ENCODE measurements at places on chromosomes 6 and 20. TPM values are rescaled to one million over a fixed set of nuclear protein-coding genes. Genes with fewer than 3 reads are reported as not detected.

Gene XKR7
- polyA plus RNA-seq, result not detected

- H3K27ac ChIP-seq, result no peak overlapping the region
- no peaks in the 10 kb centered on the region for H3K27me3 ChIP-seq
- H3K4me3 ChIP-seq, result no peak overlapping the region
- no peak for DNase-seq
These were observed 256.7 kb upstream of the CNR1 start for GRCh38 chr6:88422831-88423230.

DNA sequence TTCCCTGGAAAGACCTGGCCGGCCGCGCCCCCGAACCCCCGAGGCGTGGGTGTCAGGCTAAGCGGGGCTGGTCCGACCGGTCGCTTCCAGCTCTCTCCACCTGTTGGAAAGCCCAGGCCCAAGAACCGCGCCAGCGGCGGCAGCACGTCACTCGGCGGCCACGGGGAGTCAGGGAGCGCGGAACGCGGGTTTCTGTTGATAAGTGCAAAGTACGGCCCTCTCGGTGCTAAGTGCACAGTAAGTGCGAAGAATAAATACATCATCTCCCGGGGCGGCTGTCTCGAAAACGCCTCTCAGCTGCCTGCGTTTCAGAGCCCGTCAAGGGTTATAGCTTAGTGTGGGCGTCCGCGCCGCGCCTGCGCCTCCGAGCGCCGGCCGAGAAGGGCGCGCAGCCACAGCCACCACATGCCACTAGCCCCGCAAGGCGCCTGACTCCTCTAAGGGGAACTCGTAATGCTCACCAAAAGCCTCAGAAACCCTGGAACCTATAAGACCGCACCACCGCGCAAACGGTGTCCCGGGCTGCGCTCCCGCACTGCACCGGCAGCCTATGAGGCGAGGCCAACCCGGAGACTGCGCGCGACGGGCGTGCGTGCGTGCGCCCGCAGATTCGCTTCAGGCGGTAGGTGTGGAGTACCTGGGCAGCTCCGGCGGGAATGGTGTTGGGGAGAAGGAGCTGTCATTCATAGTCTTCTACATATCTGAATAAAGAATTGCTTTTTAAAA is 9.2 kb upstream of the TBX18 start:
- peak overlapping the region; percentile 50 for H3K4me3 ChIP-seq
- DNase-seq, result no peak
- peaks cover 10% of the 10 kb centered on the region for H3K4me1 ChIP-seq
- H3K36me3 ChIP-seq, result no peaks in the 10 kb centered on the region

GRCh38 chr6:23754197-23754596 is 371.8 kb upstream of the NRSN1 start:
- no peak overlapping the region for H3K27ac ChIP-seq
- DNase-seq, result no peak
- H3K36me3 ChIP-seq, result no peaks in the 10 kb centered on the region
- H3K27me3 ChIP-seq, result no peaks in the 10 kb centered on the region
- H3K4me1 ChIP-seq, result no peaks in the 10 kb centered on the region
- H3K4me3 ChIP-seq, result no peak overlapping the region
